Stimulated activated CD4-positive, alpha-beta T cell treated with anti-CD3 and anti-CD28 coated beads, Interleukin-15, amount 100 ng/mL, for 1 hour (primary cell): ENCODE measurements at places on chromosomes 16 and 17.

- DNase-seq = no peak
These were observed 14.4 kb downstream of the LRRC37B start for GRCh38 chr17:32021615-32021955.

GRCh38 chr17:78269955-78270381, 38.5 kb downstream of the TMEM235 start:
- no peak for DNase-seq

DNA sequence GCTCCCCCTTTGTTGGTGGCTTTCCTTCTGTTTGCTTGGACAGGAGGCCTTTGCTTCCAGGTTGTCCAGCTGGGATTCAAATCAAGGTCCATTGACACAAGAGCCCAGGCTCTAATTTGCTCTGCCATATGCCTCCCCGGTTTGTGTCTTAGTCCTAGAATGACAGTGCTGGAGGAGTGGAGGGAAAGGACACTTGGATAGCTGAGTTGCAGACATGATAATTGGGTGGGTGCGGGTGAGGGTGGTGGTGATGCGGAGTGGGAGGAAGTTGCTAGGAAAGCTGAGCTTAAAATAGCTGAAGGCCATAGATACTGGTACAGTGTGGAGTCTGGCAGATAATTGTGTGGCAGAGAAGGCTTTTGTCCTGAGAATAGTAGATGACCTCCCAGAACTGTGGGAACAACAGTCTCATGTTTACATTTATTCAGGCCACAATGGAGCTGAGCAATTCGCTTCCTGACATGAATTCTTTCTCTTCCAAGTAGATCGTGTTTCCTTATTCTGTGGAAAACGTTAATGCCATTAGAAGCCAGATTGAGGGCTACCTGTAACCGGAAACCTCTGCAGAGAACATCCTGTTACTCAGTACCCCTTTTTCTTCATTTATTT, 23.8 kb downstream of the SEC14L1 start:
- no peak for DNase-seq

GRCh38 chr17:73654241-73654640, 10.0 kb upstream of the SDK2 start:
- no peak for DNase-seq

DNA sequence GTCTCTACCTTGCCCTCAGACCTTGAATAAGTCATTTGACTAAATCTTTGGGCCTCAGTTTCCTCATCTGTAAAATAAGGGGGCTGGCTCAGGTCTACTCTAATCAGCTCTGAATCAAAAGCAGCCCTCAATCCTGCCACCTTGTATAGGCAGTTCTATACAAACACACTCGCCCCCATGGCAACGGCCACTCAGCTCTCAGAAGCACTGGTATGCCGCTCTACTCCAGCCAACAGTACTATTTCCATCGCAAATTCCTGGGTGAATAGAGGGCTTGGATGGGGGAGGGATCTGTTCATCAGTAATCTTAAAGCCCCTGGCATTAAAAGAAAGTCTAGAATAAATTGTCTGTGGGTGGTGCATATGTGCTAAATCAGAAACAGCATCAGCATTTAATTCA, 21.2 kb upstream of the TAOK1 start:
- no peak for DNase-seq

DNA sequence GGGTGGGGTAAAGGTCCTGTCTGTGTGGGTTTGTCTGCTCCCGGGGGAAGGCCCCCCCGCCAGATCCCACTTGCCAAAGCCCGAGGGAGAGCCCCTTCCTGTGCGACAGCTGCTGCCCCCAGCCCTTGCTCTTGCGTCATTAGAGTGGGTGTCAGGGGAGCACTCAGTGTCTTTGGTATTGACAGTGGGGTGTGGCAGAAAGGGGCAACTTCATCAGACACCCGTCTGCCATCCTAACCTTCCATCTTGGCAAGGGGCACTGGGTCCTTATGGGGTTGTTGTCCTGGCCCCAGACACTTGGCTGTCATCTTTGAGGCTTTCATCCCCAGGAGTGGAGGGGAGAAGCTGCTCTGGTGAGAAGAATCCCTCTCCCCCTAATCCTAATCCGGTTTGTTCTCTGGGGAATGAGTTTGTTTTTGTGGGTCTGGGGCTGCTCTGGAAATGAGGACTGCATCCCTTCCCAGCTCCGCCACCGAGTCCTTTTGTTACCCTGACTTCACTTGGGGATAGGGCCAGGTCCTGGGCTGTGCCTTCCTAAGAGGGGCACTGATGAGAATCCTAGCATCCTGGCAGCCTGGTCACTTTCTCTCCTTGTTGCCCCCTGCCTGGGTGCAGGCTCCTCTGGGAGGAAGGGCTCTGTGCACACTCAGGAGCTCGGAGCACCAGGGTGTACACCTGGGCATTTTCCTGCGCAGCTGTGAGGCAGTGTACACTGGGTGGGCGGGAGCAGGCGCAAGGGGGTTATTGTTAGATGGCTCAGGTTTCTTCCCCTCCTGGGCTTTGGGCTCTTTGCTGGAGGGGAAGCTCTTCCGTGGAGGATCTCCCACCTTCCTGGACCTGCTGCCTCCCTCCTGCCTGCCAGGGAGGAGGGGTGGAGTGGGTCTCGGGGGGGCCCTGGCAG, 21.1 kb downstream of the GJD3 start:
- DNase-seq = no peak

- DNase-seq = no peak
These were observed 117.6 kb downstream of the ABCC6 start for GRCh38 chr16:16105646-16106045.

- DNase-seq = no peak
These were observed 510.9 kb downstream of the KCNJ18 start for GRCh38 chr17:22203208-22203715.

GRCh38 chr17:16973760-16974540, 2.0 kb upstream of the TNFRSF13B start:
- DNase-seq = no peak

DNA sequence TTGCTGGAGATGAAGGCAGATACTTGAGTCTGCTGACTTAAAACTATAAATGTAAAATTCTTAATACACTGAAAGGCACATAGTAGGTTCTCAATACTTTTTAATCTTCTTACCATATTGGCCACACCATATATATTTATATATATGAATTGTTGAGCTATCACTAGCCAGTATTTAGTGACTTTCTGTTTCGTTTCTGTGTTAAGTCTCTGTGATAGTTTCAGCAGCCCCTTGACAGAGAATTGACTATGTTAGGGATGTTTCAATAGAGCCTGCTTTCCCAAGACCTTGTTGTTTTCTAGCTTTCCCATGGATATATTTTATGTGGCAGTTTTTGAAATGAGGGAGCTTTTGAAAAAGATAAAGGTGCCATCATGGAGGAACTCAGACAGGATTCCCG, 206.5 kb upstream of the GOT2 start:
- DNase-seq = no peak

- DNase-seq = no peak
These were observed 110.8 kb downstream of the FTO start for GRCh38 chr16:53814801-53815200.

- peak; percentile 66 for DNase-seq
These were observed 40.1 kb downstream of the NOS2 start for GRCh38 chr17:27760069-27760885.

DNA sequence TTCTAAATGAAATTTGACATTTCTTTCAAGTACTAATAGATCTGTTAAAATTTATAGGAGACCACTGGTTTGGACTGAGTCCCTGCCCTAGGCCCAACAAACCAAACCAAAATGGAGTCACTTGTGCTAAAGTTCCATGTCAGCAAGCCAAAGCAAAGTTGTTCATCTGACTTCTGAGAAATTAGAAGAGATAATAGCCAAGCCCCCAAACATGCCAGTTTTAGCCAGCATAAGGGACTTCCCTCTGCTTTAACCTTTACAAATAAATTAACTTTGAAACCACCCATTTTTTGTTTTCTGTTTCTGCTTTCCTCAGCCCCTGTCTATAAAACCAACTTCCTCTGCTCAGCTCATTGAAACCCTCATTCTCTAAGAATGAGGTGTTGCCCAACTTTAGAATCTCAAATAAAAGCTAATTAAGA, 18.9 kb downstream of the CDR2 start:
- DNase-seq = no peak

- no peak for DNase-seq
These were observed 165.2 kb downstream of the VPS53 start for GRCh38 chr17:549177-550040.

- DNase-seq = no peak
These were observed 7.6 kb downstream of the HDAC5 start for GRCh38 chr17:44115585-44116415.

GRCh38 chr17:81885869-81886548, 5.4 kb downstream of the ALYREF start:
- no peak for DNase-seq

DNA sequence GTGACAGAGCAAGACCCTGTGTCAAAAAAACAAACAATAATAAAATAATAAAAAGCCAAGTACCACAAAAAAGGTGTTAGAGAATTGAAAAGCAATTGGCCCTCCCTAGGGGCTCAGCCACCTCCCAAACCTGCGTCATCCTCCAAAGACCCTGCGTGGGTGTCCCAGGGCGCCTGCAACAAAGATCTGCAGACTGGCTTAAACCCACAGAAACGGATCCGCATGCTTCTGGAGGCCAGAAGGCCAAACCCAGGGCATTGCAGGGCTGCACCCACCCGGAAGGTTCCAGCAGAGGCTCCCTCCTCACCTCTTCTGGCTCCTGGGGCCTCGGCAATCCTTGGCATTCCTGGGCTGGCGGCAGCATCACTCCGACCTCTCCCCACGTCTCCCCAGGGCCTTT, 1.5 kb downstream of the ENPP7 start:
- no peak for DNase-seq

DNA sequence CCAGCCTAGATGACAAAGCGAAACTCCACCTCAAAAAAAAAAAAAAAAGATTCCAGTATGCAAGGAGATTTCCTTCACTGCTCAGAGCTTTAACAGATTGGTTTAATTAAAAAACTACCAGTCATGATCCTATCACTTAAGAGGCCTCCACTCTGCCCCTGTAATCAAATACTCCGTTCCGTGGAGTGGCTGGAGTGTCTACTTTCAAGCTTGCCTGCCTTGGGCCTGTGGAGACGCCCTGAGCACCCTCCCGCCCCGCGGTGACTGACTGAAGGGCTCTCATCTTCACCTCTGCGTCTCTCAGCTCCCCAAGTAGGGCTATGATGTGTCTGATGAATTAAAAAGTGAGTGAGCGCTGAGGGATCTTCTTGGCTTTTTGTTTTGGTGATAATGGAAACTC, 25.3 kb upstream of the TRPV3 start:
- DNase-seq = no peak

- DNase-seq = no peak
These were observed 18.6 kb upstream of the SLC5A10 start for GRCh38 chr17:18933102-18934058.

GRCh38 chr17:157901-158300, 20.5 kb downstream of the SCGB1C2 start:
- no peak for DNase-seq

DNA sequence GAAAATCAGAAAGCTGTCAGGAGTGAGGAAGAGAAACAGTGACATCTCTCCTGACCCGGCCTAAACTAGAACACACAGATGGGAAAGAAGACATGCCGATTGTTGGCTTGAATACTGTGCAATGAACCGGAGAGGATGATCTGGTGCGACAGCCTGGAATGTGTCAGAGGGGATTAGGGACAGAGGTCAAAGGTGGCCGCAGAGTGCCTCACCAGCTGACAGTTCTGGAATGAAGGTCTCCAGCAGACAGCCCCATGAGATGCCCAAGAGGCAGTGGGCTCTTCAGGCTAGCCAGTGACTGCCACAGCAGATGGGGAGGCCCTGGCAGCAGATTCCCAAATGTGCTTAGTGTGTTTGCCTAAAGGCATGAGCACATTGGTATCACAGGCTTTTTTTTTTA, 623.2 kb downstream of the CDH8 start:
- DNase-seq = no peak

GRCh38 chr16:57981636-57982035, 10.7 kb upstream of the CNGB1 start:
- DNase-seq = no peak

DNA sequence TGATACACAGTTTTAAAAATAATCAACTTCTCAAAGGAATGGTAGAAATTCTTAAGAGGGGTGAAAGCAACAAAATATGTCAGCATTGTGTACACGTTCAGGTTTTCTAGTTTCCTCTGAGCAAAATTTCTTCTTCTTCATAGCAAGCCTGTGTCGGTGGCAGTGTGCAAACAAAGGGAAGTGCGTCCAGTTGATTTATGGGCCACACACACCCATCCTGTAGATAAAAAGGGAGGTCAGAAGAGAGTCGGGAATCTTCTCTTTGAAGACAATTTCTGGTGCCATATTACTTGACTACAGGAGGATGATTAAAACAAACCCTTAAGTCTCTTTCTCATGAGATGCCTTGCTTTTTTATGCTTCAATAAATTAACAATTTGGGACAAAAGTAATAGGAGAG, 484.1 kb upstream of the SALL1 start:
- no peak for DNase-seq

GRCh38 chr16:4455081-4455480, 19.3 kb downstream of the NMRAL1 start:
- no peak for DNase-seq

DNA sequence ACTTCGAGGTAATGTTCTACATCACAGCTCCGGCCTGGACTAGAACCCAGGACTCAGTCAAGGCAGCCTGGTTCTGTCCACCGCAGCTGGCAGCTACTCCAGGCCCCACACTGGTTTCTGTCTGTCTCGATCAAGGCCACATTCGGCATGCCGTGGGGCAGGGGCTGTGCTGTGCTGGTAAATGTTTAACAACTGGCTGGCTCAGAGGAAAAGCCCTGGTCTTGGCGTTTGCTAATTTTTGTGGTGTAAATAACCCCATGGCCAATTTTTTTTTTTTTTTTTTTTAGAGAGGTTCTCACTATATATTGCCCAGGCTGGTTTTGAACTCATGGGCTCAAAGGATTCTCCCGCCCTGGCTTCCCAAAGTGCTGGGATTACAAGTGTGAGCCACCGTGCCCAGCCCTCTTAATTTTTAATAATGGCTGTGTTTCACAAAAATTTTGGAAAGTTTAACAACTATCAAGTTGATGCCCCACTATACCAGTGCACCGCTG, 328 bp upstream of the DRC7 start:
- DNase-seq = no peak

GRCh38 chr17:55281649-55282378, 17.1 kb downstream of the HLF start:
- no peak for DNase-seq

DNA sequence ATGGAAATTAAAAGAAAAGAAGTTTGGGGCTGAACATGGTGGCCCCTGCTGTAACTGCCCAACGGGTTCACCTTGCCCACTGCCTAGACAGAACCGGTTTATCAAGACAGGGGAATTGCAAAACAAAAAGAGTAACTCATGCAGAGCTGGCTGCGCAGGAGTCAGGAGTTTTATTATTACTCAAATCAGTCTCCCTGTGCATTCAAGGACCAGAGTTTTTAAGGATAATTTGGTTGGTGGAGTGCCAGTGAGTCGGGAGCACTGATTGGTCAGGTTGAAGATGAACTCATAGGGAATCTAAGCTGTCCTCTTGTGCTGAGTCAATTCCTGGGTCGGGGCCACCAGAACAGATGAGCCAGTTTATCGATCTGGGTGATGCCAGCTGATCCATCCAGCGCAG, 4.4 kb upstream of the SCPEP1 start:
- no peak for DNase-seq

- no peak for DNase-seq
These were observed 79.4 kb downstream of the C16orf78 start for GRCh38 chr16:49453021-49453420.
